Stimulated activated CD8-positive, alpha-beta memory T cell treated with anti-CD3 and anti-CD28 coated beads, Interleukin-7, amount 100 ng/mL, for 48 hours (primary cell): ENCODE measurements at places on chromosomes 2 and 18.

DNA sequence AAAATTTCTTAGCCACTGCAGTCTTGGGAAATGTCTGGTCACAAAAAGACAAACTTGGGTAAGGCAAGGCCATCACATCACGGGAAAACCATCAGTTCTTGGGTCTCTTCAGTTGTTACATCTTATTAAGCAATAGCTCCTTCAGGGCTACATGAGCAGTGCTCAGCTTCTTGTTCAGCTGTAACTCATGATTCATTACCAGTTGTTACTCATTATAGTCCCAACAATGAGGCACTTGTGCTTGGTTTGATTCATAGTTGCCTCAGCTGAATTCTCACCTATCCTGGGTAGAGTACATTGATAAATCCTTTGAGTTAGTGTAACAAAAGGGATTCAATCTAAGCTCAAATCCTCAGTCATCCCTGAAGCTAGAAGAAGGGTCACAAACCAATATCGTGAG, 102.4 kb upstream of the DCC start:
- DNase-seq = no peak

DNA sequence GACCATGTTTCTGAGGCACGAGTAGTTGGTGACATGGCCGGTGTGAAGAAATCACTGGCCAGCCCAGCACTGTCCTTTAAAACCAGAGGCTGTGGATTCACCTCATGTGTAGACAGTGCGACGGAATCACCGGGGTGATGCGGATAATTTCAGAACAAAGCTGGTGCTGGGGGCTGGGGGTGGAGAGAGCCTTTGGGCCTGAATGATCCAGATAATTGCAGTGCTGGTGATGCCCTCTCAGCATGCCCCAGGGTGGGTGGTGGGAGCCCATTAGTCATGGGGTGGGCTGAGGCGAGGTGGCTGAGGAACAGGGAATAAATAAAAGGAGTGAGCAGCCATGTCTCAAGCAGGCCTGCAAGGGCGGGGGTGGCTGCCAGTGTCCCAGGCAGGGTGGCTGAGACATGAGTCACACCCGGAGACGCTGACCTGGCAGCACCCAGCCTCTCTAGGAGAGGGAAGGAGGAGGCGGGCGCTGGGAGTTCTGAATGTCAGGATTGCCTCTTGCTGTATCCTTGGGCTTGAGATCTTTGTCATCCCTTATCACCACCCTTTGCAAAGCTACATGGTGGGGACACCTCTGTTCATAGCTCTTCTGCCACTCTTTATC, 151.1 kb upstream of the MSH6 start:
- DNase-seq = no peak

- DNase-seq = no peak
Observed at GRCh38 chr2:12119841-12120240, 373.4 kb downstream of the LPIN1 start.

- no peak for DNase-seq
Observed at GRCh38 chr2:221822416-221822815, 250.3 kb upstream of the EPHA4 start.

DNA sequence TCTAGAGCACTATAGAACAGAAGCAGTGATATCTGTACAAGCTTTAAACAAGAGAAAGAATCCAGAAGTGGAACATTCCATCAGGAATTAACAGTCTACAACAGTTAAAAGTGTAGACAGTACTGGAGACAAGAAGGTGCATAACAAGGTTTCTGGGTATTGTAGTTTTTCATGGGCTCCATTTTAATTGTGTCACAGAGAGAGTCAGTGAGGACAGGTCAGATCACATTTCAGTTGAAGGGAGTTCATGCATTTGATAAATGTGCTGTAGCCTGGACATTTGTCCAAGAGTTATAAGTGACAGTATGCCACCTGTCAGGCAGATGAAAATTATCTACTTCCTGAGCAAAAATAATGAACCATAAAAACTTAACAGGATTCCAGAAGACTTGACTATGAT, 328.6 kb downstream of the CNTNAP5 start:
- DNase-seq = no peak

DNA sequence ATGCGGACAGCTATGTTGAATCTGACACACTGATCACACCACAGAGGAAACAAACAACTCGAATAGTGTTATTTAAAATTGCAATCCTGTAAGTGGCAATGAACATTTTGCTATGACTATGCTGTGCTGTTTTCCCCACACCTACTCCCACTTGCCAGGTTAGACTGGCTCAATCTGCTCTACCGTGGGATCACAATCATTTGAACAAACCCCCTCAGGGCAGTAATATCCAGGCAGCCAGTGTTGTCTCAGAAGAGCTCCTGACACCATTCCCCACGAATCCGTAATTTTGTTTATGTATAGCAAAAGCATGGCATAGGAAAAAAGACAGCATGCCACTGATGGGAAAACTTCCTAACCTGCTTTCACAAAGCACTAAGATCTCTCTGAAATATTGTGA, 284.3 kb downstream of the ERBB4 start:
- DNase-seq = no peak

DNA sequence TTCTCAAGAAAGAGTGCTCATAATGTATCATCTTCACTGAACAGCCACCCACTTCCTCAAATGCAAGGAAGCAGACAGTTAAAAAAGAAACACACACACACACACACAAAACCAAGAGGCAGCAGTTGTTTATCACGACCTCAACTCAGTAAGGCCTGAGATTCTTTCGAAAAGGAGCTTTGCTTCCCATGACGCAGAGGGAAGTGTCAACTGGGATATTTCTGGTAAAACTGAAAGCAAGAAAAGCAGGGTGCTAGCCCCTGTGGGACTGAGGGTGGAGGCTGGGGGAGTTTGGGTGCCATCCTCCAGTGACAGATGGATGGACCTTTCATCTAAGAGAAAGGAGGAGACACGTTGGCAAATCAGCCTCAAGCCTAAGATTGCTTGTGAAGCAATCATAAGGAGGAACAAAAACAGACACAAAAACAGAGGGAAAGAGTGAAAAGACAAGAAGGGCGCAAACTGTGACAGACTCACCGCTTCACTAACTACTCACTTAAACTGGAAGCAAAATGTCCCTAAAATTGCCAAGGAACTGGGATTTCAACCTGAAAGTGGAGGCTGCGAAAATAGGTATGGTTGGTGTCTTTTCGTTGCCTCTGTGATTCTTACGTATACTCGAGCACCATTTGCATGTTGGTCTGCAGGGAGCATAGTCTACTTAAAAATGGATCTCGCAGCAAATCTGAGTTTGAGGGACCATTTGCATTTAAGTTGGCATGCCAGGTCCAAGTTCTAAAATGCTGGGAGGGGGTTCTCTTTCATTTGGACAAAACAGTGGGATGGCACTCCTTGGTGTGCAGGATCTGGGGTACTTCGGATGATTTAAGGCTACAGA, at the start of gene ARHGAP25:
ARHGAP25 (plus strand) TSS at position 124 of the 838 bp plus-strand sequence; CDS start at position 513, 389 bp downstream.
- peak; percentile 71 for DNase-seq

DNA sequence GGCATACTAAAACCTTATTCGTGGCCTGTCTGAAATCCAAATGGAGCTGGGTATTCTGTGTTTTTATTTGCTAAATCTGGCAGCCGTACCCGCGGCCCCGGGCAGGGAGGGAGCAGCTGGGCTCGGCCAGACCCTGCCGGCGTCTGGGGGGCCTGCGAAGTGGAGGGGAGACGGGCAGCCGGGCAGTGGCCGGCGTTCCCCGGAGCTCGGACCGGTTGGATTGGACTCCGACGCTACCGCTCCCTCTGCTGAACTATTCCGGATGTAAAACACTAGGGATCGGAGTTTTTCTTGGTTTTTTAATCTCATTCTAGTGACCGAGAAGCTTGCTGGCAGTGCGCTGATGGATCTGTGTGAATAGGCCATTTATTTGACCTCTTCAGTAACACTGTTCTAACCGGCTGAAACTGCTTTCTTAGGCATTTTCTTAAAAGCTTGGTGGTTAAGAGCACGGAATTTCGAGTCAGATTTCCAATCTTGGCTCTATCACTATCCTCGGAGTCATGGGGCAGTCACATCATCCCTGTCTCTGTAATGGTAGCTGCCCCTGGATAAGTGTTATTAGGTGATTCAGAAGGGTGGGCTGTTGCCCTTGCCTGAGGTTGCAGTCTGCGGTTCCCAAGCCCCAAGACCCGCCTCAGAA, 694 bp downstream of the UNC50 start:
- no peak for DNase-seq

- DNase-seq = no peak
Observed at GRCh38 chr18:41829647-41830516, 125.2 kb upstream of the PIK3C3 start.

DNA sequence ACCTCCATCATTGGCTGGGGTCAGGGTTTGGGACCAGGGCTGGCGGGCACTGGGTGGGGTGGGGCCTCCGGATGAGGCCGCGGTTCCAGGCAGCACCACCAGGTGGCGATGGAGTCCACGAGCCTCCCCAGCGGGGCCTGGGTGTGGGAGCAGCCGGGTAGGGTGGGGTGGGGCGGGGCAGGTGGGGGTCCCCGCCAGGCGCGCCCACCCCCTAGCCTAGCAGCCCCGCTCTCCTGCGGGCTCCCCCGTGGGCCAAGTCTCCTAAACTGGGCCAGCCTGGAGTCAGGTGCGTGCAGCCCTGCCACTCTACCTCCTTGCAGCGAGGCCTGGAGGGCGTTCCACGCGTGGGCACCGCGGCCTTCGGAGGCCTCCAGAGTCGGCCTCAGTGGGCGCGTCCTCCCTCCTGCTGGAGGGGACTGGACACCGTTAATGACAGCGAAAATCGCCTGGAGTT, 187.5 kb downstream of the TWIST2 start:
- peak; percentile 16 for DNase-seq

DNA sequence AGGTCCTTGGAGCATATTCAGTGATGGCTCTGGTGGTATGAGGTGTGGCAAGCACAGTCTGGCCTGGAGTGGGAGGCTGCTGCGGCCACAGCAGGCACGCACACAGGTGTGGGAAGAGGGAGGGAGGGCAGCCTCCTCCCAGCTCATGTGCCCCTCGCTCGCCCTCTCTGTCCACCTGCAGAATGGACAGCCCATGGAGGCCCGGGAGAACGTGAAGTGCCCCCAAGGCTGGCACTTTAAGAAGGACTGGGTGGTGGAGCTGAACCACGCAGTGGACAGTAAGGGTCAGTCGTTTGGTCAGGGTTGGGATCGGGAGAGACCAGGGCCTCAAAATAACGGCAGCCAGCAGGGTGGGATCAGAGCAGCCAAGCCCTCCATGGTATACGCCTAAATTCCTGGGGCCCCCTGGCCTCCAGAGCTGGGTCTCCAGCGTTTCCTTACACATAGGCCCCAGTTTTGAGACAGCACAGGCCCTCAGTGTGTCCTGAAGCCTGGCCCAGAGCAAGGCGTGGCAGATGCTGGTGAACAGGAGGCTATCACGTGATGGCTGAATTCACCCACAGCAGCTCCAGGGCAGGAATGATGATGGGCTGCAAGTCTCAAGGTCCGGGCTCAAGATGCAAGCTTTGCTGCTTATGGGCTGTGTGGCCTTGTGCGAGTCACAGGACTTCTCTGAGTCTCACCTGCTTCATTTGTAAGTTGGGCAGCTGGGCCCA, 47.9 kb downstream of the FER1L5 start:
- no peak for DNase-seq

DNA sequence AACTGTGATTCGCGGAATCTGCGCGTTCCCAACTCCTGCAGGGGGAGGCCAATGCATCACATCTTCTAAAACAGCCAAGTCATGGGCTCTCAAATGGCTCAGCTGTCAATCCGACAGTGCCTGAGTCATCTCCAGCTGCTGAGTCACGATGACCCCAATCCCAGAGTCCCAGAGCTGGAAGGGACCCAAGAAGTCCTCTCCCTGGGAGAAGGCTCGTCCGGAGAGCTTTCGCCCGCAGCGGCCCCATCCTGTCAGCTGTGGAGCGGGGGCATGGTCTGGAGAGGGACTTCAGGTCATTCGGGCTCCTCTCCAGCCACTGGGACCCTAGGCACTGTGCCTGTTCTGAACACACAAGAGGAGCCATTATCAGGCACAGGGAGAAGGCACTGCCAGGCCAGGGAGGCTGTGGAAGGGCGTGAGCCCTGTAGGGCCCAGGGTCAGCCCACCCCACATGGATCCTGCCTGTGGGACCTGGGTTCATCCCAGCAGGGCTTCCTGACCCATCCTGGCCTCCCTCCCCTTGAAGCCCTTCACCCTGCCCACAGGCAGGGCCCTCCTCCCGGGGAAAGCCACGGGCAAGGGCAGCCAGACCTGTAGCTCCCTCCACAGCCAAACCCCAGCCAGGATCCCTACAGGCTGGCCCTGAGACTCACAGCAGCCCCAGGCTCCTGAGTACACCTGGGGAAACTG, 47.6 kb upstream of the GPC1 start:
- DNase-seq = no peak

DNA sequence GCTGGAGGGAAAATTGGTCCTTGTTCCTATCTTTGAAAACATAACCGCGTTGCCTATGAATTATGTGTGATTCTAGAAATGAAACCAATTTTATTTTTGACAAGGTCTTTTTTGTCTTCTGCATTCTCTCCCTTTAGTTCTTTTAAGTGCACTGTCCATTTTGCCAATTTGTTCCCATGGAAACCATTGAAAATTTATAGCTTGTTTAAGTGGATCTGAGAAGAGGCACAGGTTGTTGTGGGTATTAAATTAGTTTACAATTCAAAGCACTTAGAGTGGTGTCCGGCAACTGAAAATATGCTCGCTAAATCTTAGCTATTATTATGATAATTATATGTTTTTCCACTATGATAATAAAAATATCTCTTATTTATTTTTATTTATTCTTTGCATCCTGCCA, 107.5 kb upstream of the FSHR start:
- no peak for DNase-seq
